ENCODE measurements at places on chromosomes 4 and X. TPM values are rescaled to one million over a fixed set of nuclear protein-coding genes. Genes with fewer than 3 reads are reported as not detected.

DNA sequence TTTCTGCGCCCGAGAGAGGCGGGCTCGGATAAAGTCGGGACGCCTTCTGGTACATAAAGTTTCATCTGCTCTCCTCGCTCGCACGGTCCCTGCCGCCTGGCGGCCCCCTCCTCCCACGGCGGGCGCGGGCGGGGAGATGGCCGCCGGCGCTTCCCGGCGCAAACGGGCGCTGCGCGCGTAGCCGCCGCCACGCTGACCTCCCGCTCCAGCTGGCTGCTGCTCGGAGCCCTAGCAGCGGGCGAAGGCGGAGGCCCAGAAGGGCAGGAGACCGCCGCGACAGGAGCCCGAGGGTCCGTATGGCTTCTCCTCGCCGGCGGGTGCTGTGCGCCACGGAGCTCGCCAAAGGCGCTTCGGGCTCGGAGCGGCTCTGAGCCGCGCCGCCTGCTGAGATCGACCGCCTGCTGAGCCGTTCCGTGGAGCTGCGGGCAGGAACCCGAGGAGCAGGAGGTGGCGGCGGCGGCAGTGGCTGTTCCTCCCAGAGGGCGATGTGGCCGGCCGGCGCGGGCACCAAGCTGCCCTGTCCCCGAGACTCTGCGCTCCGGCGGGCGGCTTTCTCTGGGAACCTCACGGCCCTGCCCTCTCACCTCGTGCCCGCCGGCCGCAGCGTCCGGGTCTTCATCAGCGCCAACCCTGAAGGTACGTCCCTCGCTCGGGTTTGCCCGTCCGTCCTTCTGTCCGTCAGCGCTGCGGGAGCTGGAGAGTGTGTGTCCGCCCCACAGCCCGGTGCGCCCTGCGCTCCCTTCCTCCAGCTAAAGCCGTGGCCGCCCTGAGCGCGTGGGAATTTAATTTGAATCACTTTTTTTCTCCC lies at the start of gene NWD2:
Gene NWD2 (plus strand): TSS at position 161 of the 808 bp plus-strand sequence. CDS start 325 bp downstream, at position 486.
- no peak for DNase-seq

RBMXL3 gene
- not detected for total RNA-seq

DNA sequence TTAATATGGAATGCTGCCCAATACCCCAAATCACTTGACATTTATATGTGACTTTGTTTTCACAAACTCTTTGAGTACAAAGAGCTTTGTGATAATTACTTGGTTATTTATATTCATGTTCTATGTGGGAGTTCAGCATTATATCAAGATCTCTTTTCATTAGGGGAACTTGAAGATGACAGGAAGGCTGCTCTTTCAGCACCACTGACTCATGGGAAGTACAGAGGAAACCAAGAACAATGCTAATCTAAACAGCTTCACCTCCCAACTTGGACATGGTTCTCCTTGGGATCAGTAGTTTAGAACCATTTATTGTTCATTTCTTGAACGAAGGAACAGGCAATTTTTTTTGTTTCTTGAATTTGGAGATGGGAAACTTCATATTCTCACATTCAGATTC lies 184.0 kb upstream of the AFF2 start:
- DNase-seq: no peak

GRK4 gene
- total RNA-seq: 3.8 TPM

L1CAM gene
- total RNA-seq: 2.1 TPM

DNA sequence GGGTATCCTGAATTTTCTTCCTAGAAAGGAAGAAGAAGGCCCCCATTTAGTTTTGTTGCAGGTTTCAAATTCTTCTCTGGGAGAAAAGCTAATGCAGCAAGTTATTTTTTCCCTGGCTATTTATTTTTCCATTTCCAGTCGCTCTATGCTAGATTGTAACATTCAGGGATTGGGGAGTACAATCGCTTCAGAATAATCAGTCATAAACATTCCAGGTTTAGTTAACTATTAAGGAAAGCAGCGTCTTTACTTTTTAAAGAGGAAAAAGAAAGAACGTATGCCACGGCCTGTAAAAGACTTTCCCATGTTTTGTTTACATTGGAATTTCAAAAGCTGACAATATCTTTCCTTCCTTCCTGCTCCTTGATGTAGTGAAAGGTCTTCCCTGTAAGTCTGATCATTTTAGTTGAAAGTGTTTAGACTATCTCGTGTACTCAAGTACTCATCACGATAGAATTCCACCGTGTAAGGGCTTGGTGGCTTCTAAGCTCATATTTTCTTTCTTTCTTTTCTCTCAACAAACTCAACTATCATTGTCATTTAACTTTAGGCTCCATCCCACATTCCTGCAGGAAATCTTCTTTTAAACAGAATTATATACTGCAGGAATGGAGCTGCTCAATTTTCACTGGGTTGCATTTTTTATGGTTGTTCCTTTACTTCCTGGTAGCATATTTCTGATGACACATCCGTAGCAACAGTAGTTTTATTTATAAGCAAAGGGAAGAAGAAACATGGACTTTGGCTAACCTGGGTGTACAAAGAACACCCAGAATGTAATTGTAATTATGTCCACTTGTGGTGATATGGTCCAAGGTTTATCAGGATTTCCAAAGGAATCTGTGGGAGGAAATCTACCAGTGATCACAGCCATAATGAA lies 213.1 kb upstream of the FAT1 start:
- no peak for DNase-seq

DNA sequence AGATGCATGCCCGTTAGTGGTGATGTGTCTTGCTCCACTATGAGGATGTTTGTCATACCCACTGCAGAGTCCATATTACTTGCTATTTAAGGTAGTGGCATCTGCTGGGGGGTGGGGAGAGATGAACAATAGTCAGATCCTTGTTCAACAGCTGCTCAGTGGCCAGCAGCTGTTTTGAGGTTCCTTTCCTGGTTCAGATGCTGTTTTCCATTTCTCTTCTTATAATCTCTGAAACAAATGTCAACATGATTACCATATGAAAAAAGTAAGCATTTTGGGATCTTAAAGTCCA lies 1567.9 kb upstream of the TENM3 start:
- no peak for DNase-seq

- DNase-seq: no peak
Observed at GRCh38 chrX:25002661-25003020, 13.1 kb downstream of the ARX start.

DNA sequence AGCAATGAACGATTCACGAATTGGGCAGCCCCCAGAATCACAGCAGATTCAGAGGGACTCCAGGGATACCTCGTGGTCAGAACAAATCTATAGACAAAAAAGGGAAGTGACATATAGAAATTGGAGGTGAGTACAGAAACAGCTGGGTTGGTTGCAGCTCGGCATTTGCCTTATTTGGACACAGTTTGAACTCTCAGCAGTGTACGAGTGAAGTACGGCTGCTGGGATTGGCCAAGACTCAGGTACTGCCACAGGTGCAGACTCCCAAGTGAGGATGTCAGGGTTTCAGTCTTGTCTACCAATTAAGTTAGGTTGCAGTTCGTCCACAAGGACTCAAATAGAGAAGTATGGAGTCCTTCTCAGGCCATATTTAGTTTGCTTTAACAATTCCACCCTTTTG lies 28.2 kb downstream of the HTT-AS start:
- DNase-seq: no peak

- DNase-seq: no peak
Observed at GRCh38 chrX:79601341-79602131, 234.4 kb upstream of the ITM2A start.

CENPVL1 gene
- not detected for total RNA-seq

DNA sequence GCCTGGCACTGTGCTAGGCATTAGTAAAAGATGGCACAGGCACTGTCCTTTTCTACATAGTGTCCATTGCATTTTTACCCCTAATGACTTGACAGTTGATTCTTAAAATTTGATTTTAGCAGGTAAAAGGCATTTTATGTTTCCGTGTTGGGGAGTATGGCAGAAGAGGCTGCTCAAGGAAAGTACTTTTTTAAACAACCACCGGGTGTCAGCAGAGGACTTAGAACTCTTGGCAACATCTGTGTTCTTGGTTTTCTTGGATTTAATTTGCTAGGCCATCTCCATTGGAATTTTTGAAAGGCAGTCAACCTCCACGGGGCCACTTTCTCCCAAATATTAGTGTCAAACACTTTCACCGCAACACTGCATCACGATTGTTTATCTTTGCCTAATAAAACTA lies 102.9 kb downstream of the TSPAN7 start:
- DNase-seq: peak; percentile 3

- DNase-seq: no peak
Observed at GRCh38 chr4:37999965-38000364, 39.8 kb downstream of the PTTG2 start.

DNA sequence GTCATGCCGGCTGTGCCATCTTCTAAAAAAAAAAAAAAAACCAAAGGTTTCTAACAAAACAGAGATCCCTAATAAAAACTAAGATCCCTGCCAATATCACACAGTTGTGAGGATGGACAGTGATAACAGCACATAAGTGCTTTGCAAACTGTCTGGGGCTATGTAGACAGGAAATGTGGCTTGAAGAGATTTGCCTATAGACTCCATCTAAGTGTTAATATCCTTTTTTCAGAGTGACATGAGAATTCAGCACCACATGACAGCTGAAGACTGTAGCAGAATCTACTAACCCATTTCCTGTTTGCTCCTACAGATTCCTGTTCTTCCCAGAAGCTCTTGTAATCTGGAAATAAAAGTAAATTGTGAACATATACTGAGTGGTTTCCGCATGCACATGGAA lies 215.4 kb downstream of the KDR start:
- no peak for DNase-seq

SHISA3 gene
- total RNA-seq: 0.41 TPM

DNA sequence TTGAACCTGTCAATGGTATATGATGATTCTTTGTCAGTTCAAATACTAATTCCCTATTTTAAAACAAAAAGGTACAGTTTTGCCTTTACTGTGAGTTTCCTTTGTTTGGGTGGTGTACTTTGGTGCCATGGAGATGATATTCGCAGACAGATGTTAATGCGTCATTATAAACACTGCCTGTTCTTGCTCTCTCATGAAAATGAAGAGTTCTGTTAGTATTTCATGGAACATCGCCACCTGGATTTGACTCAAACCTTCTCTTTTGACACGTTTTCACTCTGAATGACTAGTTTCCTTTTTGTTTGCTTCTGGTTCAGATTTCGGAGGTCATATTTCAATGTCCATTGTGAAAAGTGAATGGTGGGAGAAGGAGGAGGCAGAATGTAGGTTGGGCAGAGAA lies 6.9 kb upstream of the CTSO start:
- no peak for DNase-seq

SMIM31 gene
- total RNA-seq: not detected
